ENCODE measurements at places on chromosomes 11 and 22.
A peak's percentile ranks its signal among the peaks of the same experiment; 100 is the strongest.

DNA sequence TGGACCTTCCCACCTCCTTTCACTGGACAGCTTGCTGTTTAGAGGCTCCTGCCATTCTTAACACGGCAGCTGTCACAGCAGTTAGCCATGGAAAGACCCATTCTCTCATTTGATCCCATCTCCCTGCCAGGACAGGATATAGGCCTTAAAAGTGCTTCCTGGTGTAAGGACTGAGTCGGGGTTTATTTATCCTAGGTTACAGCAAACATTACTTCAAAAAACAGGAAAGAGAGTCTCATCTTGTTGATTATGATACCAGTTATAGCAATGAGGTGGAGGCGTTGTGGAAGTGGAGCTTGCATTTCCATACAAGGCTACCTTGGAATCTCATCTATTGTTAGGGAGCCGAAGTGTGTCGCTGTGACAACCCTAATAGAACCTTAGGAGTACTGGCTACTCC is 17.4 kb upstream of the ETS1 start:
- DNase-seq = no peak

GRCh38 chr22:30423301-30423958 is 2.1 kb upstream of the MTFP1 start:
- no peak for DNase-seq

GRCh38 chr11:64101461-64101860 is 64.5 kb downstream of the MACROD1 start:
- no peak for DNase-seq

- no peak for DNase-seq
Observed at GRCh38 chr22:37697538-37697835, 639 bp downstream of the TRIOBP start.

- no peak for DNase-seq
Observed at GRCh38 chr11:91513734-91514133, 710.9 kb upstream of the FAT3 start.

DNA sequence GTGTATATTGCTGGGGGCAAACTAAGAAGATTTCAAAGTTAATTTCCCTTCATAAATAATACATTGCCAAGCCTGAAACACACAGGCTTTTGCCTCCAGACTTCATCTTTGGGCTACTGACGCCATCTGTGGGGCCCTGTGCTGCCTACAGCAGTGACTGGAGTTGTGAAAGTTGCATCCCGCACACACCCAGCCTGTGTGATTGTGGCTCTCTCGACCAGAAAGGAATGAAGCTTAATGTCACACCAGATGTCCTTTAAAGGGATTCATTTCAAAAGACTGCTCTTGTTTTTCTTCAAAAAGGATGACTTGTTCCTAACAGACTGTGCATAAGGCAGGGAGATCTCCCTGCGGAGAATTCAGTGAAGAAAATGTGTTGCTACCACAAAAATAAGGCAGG is 210.5 kb downstream of the FAM181B start:
- no peak for DNase-seq

GRCh38 chr11:1880746-1881441 is 10.8 kb downstream of the PRR33 start:
- no peak for DNase-seq

GRCh38 chr11:64870893-64871466 is 7.4 kb downstream of the EHD1 start:
- DNase-seq = no peak

DNA sequence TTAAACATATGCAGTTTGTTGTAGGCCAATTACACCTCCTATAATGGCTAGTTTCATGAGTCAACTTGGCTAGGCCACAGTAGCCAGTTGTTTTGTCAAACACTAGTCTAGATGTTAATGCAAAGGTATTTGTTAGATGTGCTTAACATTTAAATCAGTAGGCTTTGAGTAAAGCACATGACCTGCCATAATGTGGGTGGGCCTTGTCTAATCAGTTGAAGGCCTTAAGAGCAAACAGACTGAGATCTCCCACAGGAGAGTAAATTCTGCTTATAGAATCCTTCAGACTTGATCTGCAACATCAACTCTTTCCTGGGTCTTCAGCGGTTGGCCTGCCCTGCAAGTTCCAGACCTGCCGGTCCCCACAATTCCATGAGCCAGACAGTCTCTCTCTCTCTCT is 1345.9 kb downstream of the BRD1 start:
- DNase-seq = no peak

GRCh38 chr22:34783436-34783835 is 282.5 kb upstream of the ISX start:
- no peak for DNase-seq

GRCh38 chr22:35489239-35489638 is 51.4 kb upstream of the RASD2 start:
- DNase-seq = no peak

DNA sequence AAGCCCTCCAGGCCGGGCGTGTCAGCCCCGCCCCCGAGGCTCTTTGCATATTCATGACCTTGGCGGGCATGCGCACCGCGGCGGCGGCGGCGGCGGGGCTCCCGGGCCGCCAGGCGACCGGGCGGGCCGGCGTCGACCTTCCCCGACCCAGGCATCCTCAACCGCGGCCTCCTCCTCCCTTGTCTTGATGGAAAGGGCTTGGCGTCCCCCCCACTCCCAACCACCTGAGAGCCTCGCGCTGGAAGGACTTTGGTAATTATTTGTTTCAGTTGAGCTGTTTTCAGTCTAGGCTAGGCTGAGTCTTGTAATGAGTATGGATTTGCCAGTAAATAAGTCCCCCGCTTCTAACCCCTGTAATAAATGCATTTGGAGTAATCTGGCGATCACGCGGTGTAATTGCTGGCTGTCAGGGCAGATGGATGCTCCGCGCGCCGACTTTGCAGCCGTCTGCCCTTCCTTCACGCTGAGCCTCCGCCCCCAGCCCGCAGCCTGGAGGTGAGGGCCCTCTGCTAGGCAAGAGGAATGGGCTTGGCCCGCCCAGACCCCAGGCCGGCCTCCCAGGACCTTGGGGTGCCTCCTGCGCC is 25.2 kb downstream of the FLRT1 start:
- DNase-seq = peak; percentile 7

DNA sequence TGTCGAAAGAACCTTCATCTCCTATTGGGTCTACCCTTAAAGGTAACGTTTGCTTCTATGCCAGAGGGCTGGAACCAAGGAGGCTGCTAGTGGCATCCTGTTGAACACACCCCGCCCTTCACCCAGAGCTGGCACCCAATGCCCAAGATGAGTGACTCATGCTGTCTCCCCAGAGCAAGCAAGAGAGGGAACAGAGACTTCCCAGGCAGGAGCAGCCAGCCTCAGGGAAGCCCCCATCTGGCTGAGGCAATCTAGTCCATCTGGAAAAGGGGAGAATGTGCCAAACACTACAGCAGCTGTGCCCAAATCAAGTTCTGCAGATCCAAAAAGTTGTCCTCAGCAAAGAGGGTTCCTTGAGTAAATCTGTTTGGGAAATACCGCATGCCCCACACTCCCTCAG is 91.9 kb upstream of the TP53I11 start:
- no peak for DNase-seq

- DNase-seq = no peak
Observed at GRCh38 chr11:21113876-21114275, 444.5 kb downstream of the NELL1 start.

GRCh38 chr11:61010466-61011228 is 39.2 kb downstream of the CD6 start:
- no peak for DNase-seq

- DNase-seq = no peak
Observed at GRCh38 chr22:19400881-19401280, 30.7 kb downstream of the HIRA start.

- no peak for DNase-seq
Observed at GRCh38 chr11:91872243-91872642, 352.4 kb upstream of the FAT3 start.

GRCh38 chr22:49946612-49947295 is 13.8 kb upstream of the PIM3 start:
- DNase-seq = no peak

- DNase-seq = peak; percentile 22
Observed at GRCh38 chr11:76803811-76804600, 20.9 kb downstream of the TSKU start.

GRCh38 chr11:71504531-71504930 is 22.5 kb upstream of the KRTAP5-7 start:
- DNase-seq = no peak

- no peak for DNase-seq
Observed at GRCh38 chr11:66907751-66908630, 50.2 kb downstream of the PC start.

DNA sequence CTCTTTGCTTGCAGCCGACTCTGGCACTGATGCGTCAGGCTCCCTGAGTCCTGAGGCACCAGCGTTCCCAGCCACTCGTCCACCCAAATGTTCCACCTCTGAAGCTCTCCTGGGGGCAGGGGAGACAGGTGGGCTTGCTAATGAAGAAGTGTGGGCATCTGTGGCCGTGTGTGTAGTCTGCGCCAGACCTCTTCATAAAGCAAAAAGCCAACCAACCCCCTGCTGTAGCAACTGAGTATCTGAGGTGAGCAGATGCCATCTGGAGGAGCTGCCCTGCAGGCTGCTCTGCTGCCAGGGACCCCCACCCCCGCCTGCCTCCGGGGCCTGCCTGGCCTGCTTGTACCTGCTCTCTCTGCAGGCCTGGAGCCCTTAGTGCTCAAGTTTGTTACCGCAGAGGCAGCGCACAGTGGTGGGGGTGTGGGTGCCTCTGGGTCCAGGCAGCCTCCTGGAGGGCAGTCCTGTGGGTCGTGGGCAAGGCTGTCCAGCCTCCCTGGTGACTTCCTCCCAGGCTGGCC is 272.5 kb downstream of the TBC1D22A start:
- no peak for DNase-seq

DNA sequence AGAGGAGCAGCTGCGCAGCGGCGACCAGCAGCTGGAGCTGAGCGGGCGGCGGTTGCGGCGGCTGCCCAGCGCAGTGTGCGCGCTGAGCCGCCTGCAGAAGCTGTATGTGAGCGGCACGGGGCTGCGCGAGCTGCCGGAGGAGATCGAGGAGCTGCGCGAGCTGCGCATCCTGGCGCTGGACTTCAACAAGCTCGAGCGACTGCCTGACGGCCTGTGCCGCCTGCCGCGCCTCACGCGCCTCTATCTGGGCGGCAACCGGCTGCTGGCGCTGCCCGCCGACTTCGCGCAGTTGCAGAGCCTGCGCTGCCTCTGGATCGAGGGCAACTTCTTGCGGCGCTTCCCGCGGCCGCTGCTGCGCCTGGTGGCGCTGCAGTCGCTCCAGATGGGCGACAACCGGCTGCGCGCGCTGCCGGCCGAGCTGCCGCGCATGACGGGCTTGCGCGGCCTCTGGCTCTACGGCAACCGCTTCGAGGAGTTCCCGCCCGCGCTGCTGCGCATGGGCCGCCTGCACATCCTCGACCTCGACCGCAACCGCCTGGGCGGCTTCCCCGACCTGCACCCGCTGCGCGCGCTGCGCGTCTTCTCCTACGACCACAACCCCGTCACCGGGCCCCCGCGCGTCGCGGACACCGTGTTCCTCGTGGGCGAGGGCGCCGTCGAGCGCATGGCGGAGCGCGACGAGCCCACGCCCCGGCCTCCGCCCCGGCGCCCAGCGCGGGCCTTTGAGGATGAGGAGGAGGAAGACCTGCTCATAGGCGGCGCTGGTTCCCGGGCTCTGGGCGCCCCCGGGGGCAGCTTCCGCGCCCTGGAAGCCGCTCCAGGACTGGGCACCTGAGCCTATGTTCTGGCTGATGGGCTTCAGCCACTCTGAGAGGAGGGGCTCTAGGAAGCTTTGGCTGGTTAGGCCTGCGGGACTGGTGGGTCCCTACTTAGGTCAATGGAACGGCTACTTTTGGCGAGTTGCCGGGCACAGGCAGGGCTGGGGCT is 787 bp downstream of the LRRC10B start:
- DNase-seq = no peak

- no peak for DNase-seq
Observed at GRCh38 chr22:23536821-23537345, 43.2 kb downstream of the IGLL1 start.

- DNase-seq = no peak
Observed at GRCh38 chr11:10597877-10598351, 29.4 kb upstream of the LYVE1 start.

DNA sequence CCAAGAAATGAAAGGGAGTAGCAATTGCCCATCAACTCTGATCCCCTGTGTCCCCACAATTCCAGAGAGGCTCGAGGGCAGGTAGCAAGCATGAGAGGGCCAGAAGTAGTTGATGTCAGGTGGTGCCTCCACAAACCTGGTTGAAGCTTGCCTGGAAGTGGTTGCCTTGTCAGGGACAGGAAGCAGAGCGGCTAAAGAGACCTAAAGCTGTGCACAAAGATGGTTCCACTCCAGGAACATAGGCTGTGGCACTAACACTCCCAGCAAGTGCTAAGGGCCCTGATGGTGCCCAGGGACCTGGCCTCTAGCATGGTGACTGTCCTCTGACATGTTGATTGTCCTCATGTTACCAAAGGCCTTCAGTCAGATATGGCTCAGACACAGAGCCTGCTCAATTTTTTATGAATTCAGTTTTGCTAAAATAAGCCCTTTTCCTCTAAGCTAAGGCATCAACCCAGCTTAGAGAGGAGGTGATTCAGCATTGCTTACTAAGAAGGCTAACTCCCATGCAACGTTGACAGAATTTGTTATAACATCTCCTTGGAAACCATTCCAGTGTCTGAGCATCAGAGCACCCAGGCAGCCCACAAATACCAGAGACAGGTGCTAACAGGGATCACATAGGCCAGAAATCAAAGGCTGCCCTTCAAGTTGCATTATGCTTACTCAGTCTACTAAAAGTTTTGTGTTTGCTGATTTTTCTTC is 196.3 kb upstream of the ARHGAP20 start:
- DNase-seq = no peak

- no peak for DNase-seq
Observed at GRCh38 chr11:27524155-27524554, 17.6 kb upstream of the LIN7C start.

- DNase-seq = no peak
Observed at GRCh38 chr11:64533501-64533900, 57.5 kb upstream of the SLC22A12 start.

All from activated CD8-positive, alpha-beta memory T cell treated with anti-CD3 and anti-CD28 coated beads for 4 hours (primary cell).